ENCODE measurements at places on chromosomes 4 and X. TPM values are rescaled to one million over a fixed set of nuclear protein-coding genes. Genes with fewer than 3 reads are reported as not detected.

- DNase-seq: no peak
Measured at GRCh38 chrX:12370497-12370986, 232.3 kb downstream of the FRMPD4 start.

DNA sequence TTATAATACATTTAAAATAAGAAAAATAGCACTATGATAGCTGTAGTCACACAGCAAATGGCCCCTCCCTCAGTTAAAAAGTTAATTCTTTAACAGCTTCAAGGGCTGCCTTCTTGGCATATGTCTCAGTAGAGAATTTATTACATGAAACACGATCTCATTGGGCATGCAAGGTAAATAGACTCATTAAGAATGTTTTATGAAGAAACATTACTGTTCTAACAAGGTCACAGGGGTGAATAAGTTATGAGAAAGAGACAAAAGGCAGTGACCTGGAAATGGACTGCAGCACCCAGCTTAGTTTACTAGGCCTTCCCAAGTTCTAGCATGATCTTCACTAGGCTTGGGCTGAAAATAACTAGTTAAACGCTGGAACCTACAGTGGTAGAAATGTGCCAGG, 277.7 kb downstream of the NR3C2 start:
- no peak for DNase-seq

The TBC1D25 gene
- 19.4 TPM for total RNA-seq

GRCh38 chrX:17531500-17531899, 156.5 kb downstream of the NHS start:
- no peak for DNase-seq

The ELK1 gene
- 31.8 TPM for total RNA-seq

The CSN1S1 gene
- total RNA-seq: not detected

- DNase-seq: no peak
Measured at GRCh38 chrX:139739138-139739537, 31.2 kb upstream of the MCF2 start.

DNA sequence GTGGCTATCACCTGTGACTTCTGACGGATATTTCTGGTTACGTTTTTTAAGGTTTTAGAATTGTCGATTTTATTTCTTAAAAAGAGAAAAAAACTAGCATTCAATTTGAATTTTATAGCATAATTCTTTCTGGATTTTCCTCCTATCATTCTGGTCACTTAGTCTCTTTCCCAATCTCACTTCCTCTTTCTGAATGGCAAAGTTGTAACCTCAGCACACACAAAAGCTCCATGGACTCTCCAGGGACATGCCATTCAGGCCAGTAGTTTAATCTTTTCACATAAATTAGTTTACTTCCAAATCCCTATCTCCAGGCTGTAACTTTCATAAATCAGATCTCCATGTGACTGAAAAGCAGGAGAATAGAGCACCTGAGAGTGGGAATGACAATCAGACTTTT, 110.7 kb downstream of the ARAP2 start:
- DNase-seq: no peak

The RASGEF1B gene
- 40.2 TPM for total RNA-seq

GRCh38 chr4:119228406-119228805, 15.9 kb downstream of the USP53 start:
- no peak for DNase-seq

The ODAPH gene
- not detected for total RNA-seq

GRCh38 chr4:139933104-139933503, 220.9 kb downstream of the MAML3 start:
- DNase-seq: no peak

GRCh38 chrX:155995321-155995875, 2.1 kb upstream of the IL9R start:
- no peak for DNase-seq

DNA sequence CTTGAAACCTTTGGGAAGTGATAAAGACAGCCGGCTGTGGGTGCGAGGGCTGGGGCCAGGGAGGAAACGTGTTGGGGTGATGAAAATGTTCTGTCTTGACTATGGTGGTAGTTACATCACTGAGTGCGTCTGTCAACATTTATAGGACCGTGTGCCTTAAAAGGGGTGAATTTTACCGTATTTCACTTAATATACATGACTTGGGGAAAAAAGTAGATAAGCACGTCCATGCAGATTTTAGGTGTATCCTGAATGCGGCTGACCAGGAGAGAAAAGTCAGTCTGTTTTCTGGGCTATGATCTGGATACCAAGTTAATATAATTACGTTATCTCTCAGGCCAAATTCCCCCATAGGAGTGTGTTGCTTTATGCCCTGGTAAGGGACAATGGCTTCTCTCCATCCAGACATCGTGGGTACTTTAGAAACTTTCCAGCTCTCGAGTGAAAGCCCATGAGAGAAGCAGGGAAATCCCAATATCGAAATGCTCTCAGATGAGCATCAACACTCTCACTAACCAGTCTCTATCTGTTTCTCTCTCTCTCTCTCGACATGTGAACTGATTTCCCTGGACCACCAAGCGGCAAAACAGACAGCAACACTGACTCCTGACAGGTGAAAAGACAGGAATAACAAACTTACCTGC, 71.5 kb downstream of the IRF2 start:
- no peak for DNase-seq

GRCh38 chrX:28189011-28189410, 207.8 kb upstream of the DCAF8L1 start:
- DNase-seq: no peak

DNA sequence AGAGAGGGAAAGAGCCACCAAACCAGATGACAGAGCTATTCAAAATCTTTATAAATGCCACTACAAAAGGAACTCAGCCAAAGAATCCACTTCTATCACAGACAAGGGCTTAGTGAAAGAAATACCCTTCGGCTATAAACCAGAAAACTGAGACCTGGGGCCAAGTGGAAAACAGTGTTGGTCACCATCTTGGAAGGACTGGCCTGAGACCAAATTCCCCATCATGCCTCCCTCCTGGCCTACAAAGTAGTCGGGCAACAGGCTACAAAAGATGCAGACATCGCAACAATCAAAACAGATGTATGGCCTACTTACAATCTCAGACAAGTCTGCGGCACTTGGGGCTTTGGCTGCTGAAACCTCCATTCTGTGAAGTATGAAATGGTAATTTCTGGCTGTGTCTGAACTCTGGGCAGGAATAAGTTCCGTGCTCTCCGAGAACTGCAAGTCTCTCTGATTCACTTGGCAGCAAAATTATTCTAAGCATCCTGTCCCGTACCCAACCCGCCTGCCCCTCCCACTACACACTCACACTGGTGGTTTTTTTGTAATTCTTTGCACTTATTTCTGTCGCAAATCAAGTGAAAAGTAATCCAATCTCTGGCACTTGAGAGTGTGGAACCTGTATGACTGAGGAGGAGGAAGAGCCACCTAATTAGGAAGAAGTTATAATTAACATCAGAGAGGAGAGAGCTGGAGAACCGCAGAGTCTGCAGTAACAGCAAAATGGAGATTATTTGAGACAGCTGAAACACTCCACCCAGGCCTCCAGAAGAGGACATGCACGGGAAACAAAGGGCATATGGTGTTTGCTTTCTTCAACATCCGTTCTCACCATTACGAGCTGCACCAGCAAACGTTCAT, 87.8 kb downstream of the SH3KBP1 start:
- no peak for DNase-seq

GRCh38 chr4:54940996-54941865, 184.2 kb downstream of the KDR start:
- no peak for DNase-seq

GRCh38 chrX:34891391-34891790, 51.2 kb upstream of the FAM47B start:
- DNase-seq: no peak

The TMLHE gene
- total RNA-seq: 14.0 TPM

The PRSS48 gene
- not detected for total RNA-seq

GRCh38 chr4:4598851-4599411, 57.1 kb upstream of the STX18 start:
- no peak for DNase-seq

DNA sequence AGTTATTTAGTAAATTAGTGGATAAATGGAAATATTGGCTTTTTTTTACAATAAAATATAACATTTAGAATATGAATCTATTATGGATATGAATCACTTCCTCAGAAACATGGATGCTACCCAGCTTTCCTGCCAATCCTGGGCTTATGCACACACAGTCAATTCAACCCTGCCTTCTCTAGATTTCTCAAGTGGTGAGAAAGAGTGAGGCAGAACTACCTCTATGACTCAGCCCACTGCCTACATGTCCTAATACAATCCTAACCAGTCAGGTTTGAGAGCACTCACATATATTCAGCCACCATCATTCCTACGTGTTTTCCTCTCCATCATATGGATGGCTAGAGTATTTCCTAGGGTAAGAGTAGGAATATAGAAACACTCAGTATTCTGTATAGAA, 91.1 kb upstream of the ANKRD50 start:
- no peak for DNase-seq

DNA sequence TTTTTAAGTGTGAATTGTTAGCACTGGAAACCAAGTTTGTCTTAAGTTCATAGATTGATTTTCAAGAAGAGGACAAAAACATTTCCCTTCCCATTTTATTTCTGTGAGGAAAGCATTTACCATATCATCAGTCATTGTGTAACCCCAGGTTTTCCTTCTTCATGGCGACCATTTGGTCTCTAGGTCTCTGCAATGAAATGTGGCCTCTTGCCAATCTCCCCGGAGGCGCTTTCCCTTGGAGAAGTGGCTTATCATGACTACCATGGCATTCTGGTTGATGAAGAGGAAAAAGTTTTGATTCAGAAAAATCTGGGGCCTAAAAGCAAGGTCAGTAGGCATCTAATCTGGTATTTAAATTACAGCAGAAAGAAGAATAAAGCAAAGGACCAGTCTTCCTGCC, 54.4 kb downstream of the ADD1 start:
- no peak for DNase-seq

The PRDM5 gene
- total RNA-seq: not detected

The SH3RF1 gene
- 7.1 TPM for total RNA-seq

GRCh38 chr4:164318350-164318749, 435.6 kb upstream of the SMIM31 start:
- no peak for DNase-seq

GRCh38 chr4:189202182-189202868, 738.3 kb upstream of the FRG1 start:
- DNase-seq: no peak

DNA sequence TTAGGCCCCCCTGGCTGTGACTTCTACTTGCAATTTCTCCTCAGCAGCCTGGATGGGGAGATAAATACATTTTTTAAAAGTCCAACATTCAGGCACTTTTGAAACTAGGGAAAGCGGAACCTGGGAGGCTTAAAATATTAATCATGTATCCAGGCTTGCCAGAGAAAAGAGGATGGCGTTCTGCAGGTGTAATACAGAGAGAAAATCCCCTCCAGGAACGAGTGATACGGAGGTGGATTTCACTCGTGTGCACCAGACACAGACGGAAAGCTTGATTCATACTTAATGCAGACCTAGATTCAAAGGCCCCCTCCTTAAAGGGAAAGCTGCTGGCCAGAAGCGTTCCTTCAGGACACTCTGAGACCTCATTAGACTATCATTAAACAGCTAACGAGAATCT, 354.0 kb upstream of the BOD1L1 start:
- no peak for DNase-seq

DNA sequence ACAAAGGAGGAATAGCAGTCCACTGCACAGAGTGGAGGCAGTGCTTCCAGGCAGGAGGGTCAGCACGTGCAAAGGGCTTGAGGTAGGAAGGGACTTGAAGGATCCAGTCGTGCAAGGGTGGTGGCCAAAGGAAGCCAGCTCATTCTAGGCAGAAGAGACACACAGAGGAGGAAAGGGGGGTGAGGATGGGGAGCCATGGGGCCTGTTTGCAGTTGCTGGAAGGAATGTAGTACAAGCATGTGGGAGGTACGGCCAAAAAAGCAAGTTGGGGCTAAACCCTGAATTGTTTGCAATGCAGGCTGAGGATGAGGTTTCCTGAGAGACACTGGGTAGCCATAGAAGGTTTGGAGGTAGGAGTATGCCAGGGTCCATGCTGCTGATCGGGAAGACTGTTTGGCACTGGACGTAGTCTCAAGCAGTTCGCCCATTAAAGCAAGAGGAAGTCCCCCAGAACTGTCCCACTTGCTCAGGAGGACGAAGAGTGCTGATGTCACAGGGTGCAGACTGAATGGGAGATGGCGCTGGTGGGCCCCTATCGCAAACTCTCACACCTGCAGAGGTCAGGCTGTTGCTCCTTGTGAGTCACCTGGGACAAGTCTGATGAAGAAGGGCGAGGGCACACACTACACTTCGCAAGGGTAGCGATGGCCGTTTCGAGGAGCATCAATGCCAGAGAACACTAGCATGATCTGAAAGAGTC, 9.1 kb upstream of the MAN2B2 start:
- no peak for DNase-seq

DNA sequence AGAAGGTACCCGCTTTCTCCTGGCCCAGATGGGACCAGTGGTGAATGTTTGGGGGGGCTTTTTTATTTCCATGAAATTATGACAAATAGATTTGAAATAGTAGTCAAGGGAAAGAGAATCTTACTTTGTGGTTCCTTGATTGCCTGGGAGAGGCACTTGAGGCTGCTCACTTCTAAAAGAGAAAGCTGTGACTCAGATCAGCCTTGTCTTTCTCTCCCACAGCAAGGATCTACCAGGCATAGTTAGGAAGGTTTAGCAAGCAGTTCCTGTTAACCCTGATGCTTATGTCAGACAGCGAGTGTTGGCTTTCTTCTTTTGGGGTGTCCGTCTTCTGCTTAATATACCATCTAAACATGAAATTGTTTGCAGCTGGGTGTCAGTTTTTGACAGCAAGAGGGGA, 114.5 kb downstream of the TSPAN7 start:
- DNase-seq: no peak

DNA sequence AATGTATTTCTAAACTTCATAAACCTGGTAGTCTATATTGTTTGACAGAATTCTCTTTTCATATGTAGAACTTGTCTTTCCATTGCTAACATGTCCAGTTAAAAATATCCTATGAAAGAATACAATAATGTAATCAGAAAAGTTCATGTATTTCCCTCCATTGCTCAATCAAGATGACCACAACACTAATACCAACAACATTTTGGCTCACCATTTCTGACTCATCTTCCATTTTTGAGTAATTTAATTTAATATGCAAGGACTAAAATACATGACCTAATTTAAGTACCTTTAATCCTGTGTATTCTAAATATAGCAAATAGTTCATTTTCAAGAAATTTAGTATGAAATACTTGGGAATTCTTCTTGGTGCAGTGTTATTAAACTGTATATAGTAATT, 239.5 kb upstream of the GPC4 start:
- DNase-seq: no peak

The NUDT10 gene
- total RNA-seq: 0.27 TPM

GRCh38 chrX:87392369-87392768, 125.2 kb upstream of the KLHL4 start:
- no peak for DNase-seq

The POLN gene
- total RNA-seq: 1.4 TPM

- DNase-seq: no peak
Measured at GRCh38 chr4:48709901-48710300, 70.2 kb downstream of the FRYL start.

- DNase-seq: no peak
Measured at GRCh38 chr4:159360549-159360948, 257.7 kb downstream of the RAPGEF2 start.

The NOA1 gene
- total RNA-seq: 25.0 TPM

DNA sequence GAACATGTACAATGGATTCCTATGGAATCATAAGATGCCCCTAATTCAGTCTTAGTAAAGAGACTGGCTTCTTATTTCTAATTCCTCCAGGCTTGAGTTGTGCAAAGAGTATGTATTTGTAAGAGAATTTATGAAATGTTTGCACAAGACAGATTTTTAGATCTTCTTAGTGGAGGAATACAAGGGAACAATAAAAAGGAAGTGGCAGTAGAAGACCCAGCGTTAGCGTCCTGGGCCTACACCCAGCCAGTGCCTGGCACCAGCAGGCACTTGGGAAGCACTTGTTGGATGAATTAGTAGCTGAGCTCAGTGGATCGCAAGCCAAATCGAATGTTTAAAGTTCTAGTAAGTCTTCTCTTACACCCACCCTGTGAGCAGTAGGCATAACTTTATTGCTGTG, 157.4 kb downstream of the PTTG2 start:
- no peak for DNase-seq

The RHOXF2B gene
- not detected for total RNA-seq

Measured in activated B cell treated with CpG ODN at 0.5 μM for 24 hours (primary cell).